ENCODE measurements at places on chromosomes 3 and 15.

- no peaks in the 10 kb centered on the region for H3K36me3 ChIP-seq
- H3K27me3 ChIP-seq, result no peaks in the 10 kb centered on the region
- no peak for DNase-seq
Observed at GRCh38 chr15:94287794-94288246, 56.5 kb downstream of the MCTP2 start.

- no peaks in the 10 kb centered on the region for H3K27me3 ChIP-seq
- no peak overlapping the region for H3K27ac ChIP-seq
- no peaks in the 10 kb centered on the region for H3K4me1 ChIP-seq
- no peak overlapping the region for H3K4me3 ChIP-seq
- DNase-seq, result no peak
Observed at GRCh38 chr15:34841262-34841725, 45.9 kb upstream of the ACTC1 start.

DNA sequence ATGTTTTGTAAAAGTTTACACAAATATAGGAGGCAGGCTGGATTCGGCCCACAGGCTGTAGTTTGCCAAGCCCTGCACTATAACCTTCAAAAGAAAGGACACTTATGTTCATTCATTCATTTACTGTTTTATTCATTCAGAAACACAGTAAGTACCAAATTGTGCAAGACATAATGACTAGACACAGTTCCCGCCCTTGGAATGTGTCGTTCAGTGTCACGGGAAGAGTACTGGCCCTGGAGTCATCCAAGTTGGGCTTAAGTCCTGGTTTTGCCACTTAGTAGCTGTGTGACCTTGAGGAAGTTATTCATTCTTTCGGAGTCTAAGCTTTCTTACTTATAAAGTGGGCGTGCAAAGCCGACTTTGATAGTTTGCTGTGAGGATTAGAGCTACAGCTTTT is 22.0 kb downstream of the COLQ start:
- no peak overlapping the region for H3K27ac ChIP-seq
- no peaks in the 10 kb centered on the region for H3K36me3 ChIP-seq
- no peaks in the 10 kb centered on the region for H3K4me1 ChIP-seq
- H3K4me3 ChIP-seq, result no peak overlapping the region

- H3K4me1 ChIP-seq, result no peaks in the 10 kb centered on the region
- H3K27me3 ChIP-seq, result no peaks in the 10 kb centered on the region
- H3K27ac ChIP-seq, result no peak overlapping the region
- no peak for DNase-seq
Observed at GRCh38 chr15:36130641-36131310, 448.6 kb upstream of the CDIN1 start.

- no peaks in the 10 kb centered on the region for H3K4me1 ChIP-seq
- H3K4me3 ChIP-seq, result no peak overlapping the region
- H3K36me3 ChIP-seq, result no peaks in the 10 kb centered on the region
- no peaks in the 10 kb centered on the region for H3K27me3 ChIP-seq
Observed at GRCh38 chr15:34182942-34183341, 27.0 kb downstream of the KATNBL1 start.

All from CD4-positive, CD25-positive, alpha-beta regulatory T cell (primary cell).